Substantia nigra (tissue), 51 donors: ENCODE measurements at places on chromosomes 16 and 17.

- DNase-seq: no peak
These were observed 61.1 kb downstream of the CDYL2 start for GRCh38 chr16:80743273-80743672.

DNA sequence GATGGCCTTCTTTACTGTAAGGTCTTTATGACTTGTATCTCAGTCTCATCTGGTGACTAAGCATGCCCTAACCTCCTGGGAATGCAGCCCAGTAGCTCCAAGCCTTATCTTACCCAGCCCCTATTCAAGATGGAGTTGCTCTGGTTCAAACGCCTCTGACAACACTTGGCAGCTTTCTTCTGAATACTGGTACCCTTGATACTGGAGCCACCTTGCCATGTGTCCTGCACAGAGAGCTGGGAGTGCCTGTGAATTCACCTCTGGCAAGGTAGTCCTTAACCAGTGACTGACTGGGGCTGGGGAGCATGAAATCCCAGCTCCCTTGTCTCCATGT lies 17.2 kb downstream of the NUDT7 start:
- no peak for DNase-seq

DNA sequence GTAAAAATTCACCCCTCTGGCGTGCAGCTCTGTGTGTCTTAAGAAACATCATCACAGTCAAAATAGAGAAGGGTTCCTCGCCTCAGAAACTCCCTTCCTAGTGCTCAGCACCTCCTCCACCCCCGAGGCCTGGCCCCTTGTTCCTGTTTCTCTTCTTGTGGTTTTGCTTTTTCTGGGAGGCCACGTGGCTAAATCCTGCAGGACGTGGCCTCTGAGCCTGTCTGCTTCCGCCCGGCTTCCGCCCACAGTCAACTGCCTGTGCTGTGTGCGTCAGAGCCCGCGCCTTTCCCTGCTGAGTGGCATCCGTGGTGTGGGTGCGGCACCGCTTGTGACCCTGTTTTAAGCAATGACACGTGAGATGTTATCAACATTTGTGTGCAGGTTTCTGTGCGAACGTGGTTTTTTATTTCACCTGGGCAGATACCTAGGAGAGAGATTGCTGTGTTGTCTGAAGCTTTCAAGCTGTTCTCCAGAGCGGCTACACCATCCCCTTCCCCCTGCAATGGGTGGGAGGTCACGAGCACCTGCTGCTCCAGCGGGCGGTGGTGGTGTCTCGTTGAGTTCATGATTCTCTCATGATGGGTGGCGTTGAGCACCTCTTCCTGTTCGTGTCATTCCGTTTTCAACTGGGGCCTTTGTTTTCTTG lies 21.7 kb downstream of the ACSF3 start:
- DNase-seq: peak; percentile 49

DNA sequence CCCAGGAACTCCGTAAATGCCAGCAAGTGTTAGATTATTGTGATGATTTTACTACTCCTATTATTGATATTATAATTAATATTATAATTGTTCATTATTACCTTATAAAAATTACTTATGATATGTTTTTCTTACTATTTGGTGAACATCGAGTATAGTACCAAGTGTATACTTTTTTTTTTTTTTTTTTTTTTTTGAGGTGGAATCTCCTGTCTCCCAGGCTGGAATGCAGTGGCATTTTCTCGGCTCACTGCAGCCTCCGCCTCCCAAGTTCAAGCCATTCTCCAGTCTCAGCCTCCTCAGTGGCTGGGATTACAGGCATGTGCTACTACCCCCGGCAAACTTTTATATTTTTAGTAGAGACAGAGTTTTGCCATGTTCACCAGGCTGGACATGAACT lies 347.0 kb downstream of the WWOX start:
- DNase-seq: no peak

DNA sequence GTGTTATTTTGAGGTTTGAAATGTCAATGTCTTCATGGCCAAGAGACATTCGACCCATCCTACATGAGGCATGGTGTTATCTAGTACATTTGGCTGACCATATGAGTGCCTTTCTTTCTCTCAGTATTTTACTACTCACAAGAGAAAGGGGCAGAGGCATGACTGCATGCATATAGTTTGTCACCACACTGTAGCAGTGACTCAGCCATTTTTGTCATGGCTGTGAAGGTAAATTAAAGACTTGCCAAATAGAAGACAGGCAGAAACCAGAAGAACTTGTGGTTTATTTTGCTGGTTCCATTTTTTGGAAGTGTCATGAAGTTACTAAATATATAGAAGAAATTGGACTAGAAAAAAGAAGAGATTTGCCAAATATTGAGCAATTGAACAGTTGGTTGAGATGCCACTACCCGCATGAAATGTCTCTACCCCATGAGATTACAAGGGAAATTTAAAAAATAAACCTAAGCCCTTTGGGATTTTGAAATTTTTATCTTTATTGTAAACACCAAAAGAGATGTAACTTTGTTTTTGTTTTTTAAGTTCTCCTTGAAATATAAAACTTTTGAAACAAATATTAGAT lies 170.3 kb downstream of the CHD9 start:
- DNase-seq: no peak

- no peak for DNase-seq
These were observed 80.9 kb upstream of the GNG13 start for GRCh38 chr16:881219-882097.

GRCh38 chr17:33966410-33967059 lies 288.6 kb upstream of the CCL2 start:
- no peak for DNase-seq

- no peak for DNase-seq
These were observed 37.5 kb downstream of the ERCC4 start for GRCh38 chr16:13957197-13958078.

- DNase-seq: no peak
These were observed 39.6 kb upstream of the CDRT4 start for GRCh38 chr17:15507001-15507400.

- no peak for DNase-seq
These were observed 2.7 kb downstream of the SMIM22 start for GRCh38 chr16:4797805-4798252.
